ENCODE measurements at places on chromosomes 13 and 19.

GRCh38 chr13:34308725-34309124, 490.8 kb downstream of the RFC3 start:
- no peak for DNase-seq

- DNase-seq = no peak
Observed at GRCh38 chr19:29876414-29876813, 64.6 kb downstream of the CCNE1 start.

- no peak for DNase-seq
Observed at GRCh38 chr19:39444598-39445195, 685 bp upstream of the SUPT5H start.

GRCh38 chr13:49240017-49240416, 7.7 kb upstream of the CDADC1 start:
- no peak for DNase-seq

GRCh38 chr13:24619282-24619681, 60.9 kb upstream of the ATP12A start:
- no peak for DNase-seq

- DNase-seq = no peak
Observed at GRCh38 chr19:29560313-29561075, 34.7 kb downstream of the VSTM2B start.

GRCh38 chr19:44712864-44713515, 14.0 kb downstream of the CEACAM16 start:
- no peak for DNase-seq

DNA sequence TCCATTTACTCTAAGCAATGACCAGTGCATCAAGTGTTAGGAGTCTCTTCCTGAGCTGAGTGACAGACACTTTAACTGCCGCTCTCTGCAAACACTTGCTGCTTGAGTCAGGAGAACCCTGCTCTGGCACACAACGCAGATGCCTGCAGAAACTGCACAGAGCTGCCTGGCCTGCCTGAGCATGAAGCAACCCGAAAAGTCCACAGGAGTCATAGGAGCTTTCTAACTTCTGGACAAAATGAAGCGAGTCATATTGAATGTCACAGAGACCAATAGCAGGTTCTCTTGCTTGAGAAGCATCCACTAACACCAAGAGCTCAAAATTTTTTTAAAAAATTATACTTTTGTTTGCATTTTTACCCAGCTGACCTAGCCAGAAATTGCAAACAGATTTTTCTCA, 232.4 kb downstream of the LHFPL6 start:
- DNase-seq = no peak

DNA sequence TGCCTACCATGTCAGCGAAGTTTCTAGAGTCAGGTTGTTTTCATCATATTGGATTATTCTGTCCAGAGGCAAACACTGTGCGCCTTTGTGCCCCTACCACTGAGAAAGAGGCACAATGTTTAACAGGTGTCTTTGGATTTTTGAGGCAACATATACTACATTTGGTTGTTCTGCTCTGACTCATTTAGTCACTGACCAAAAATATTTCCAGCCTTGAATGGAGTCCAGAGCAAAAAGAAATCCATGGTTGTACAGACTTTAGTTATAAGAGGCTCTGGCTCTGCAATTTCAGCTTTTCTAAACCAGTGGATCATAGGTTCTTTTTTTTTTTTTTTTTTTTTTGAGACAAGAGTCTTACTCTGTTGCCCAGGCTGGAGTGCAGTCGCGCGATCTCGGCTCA, 35.7 kb downstream of the LACC1 start:
- DNase-seq = no peak

- no peak for DNase-seq
Observed at GRCh38 chr13:96783511-96783910, 210.8 kb downstream of the OXGR1 start.

- DNase-seq = no peak
Observed at GRCh38 chr13:50844084-50844875, 788 bp upstream of the DLEU7 start.

DNA sequence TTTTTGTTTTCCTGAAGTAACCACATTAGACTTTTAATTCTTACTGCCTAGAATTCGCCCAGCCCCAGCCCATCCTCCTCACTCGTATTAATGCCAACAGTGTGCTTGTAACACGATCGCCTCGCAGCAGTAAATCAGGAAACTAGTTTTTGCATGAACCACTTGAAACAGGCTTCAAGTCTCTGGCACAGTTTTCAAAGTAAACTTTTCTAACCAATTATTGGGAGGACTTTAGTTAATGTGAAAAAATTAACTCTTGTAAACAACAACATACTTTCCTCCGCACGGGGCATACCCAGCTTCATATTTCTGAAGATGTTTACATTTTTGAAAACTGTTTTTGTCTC, 39.2 kb downstream of the TNFRSF19 start:
- DNase-seq = no peak

DNA sequence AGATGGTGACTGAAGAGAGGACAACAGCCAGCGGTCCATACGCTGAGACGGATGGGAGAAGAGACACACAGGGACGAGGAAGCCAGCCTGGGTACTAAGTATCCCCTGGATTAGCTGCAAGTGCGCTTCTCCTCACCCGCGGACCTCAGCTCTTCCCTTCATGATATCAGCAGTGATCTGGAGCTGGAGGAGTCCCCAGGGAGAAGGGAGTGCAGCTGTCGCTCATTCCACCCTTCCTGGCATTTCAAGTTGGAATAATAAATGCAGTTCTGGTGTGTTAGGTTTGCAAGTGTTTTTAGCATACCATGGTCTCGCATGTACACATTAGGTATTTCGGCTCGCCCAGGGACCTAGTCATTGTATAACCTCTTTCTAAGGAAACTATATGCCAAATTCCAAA, 88.5 kb upstream of the C1QTNF9B start:
- no peak for DNase-seq

DNA sequence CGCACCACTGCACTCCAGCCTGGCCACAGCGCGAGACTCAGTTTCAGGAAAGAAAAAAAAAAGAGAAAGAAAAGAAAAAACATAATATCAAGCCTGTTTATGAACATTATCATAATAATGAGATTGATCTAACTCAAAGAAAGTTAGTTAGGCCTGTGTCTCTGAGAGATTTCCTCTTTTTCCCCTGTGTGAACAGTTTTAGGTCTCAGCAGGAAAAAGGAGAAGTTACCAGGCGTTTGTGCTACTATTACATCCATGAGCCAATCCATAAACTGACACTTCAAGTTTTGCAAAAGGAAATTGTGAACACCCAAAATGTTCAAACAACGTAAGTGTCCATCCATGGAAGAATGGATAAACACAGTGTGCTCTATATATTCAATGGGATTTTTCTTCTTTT, 3.8 kb downstream of the TARM1 start:
- no peak for DNase-seq

- DNase-seq = no peak
Observed at GRCh38 chr19:11267316-11268085, 5.2 kb upstream of the DOCK6 start.

- DNase-seq = no peak
Observed at GRCh38 chr13:50319635-50320255, 304.5 kb downstream of the KCNRG start.

- DNase-seq = no peak
Observed at GRCh38 chr19:6668691-6669090, 1.3 kb downstream of the TNFSF14 start.

GRCh38 chr13:27334774-27335435, 64.3 kb downstream of the RASL11A start:
- no peak for DNase-seq

DNA sequence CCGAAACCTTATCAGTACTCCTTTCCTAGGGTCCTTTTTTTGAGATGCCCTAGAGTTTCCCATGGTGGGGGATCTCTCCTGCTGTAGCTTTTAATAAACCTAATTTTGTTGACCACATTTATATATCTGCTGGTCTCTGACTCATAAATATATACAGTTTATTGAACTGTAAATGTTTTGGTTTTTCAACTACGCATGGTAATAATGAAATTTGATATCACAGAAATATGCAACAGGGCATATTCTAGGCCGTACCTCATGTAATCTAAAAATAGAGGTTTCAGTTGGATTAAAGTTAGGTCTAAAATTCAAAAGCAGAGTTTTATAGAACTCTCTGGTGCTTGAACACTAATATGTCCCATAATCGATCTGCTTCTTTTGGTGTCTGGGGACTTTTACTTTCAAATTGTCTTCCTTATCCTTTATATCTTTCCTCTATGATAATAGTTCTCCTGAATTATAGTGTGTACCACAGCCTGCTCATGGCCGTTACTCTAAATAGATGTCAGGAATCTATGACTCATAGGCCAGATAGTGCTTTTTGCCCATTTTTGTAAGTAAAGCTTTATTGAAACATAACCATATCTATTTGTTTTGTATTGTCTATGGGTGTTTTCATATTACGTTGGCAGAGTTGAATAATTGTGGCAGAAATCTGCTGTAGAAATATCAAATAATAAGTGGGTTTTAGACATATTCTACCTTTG, 324.8 kb upstream of the PCDH9 start:
- DNase-seq = no peak

DNA sequence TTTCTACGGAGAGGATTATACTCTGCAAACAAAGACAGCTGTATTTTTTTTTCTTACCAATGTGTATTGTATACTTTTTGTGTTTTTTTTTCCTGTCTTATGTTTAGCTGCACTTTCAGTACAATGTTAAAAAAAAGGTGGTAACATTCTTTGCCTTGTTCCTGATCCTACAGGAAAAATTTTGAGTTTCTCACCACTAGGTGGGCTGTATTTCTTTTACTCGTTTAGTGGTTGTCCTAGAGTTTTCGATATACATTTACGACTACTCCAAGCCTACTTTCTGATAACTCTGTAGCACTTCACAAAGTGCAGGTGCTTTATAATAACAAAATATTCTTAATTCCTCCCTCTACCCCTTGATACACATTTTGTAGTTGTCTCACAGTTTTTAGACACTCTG, 652.2 kb downstream of the UQCRFS1 start:
- no peak for DNase-seq

- no peak for DNase-seq
Observed at GRCh38 chr13:20782116-20782708, 8.5 kb upstream of the EEF1AKMT1 start.

DNA sequence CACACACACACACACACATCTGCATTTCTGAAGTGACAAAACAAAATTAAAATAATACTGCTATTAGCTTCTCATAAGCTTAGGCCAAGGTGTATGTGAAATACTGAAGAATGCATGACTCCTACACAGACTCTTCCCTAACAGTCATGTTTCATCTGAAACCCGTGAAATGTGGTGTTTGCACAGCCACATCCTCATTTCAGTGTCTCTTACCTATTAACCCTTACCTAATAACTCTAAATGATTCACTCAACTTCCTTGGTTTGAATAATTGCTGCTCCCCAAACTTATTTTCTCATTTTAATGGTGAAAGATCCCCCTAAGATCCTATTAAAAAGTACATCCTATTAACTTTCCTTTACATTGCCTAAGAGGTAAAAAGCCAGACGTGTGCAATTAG, 117.6 kb downstream of the MIPEP start:
- no peak for DNase-seq

DNA sequence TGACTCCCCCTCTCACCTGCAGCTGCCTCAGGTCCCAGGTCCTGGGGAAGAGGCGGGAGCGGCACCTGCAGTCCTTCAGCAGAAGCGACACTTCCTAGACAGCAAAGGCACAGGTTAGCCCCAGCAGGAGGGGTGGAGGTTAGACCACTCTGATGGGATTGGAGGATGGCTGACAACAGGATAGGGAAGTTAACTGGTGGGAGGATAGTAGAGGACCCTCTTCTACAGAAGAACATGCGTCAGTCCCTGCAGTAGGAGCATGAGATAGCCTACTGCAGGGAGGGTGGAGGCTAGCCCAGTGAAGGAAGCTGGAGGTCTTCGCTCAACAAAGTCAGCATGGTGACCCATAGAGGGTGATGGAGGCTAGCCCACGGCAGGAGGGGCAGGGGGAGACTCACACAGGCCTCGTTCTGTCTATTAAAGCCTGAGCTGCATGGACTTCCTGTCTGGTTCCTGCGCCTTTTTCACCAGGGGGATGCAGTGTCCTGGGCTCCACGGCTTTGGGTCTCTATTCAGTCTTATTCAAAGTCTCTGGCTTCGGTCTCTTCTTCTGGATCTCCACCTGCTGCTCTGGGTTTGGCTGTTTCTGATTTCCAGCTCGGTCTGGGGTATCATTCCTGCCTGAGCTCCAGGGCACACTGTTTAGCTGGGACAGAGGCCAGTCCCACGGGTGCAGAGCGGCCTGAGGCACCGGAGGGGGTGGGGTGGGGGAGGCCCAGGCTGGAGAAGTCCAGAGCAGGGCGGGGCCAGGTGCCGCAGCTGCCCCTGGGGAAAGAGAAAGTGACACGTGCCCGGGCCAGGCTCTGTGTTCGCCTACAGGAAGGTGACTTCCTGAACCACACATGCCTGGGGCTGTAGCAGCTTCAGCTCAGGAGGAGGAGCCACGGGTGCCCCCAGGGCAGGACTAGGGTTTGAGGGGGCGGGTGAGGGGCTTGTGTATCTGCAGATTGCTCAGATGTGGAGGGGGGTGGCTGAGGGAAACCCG, 7.3 kb downstream of the IFNL3 start:
- no peak for DNase-seq

All from esophagus squamous epithelium (tissue), 5 donors.